ENCODE measurements at places on chromosomes 3 and 15. TPM values are rescaled to one million over a fixed set of nuclear protein-coding genes. Genes with fewer than 3 reads are reported as not detected.

Gene ARHGEF26
- total RNA-seq, result under 0.01 TPM

DNA sequence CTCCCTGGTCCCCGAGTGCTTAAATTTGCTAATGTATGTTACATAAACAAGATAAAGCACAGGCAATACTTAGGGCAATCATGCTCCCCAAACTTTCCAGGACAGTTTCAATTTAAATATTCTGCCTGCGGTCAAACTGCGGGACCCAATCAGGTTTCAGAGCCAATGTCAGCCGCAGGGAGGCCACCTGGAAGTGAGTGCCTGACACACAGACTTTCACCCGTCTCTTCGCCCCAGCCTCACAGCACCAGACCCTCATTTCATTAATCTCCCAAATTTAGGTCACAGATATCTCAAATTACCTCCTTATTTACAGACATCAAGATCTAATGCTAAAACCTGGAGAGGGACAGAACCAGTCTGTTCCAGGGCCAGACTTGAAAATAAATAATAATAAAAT, 107.2 kb upstream of the ALDH1A3 start:
- DNase-seq, result no peak

DNA sequence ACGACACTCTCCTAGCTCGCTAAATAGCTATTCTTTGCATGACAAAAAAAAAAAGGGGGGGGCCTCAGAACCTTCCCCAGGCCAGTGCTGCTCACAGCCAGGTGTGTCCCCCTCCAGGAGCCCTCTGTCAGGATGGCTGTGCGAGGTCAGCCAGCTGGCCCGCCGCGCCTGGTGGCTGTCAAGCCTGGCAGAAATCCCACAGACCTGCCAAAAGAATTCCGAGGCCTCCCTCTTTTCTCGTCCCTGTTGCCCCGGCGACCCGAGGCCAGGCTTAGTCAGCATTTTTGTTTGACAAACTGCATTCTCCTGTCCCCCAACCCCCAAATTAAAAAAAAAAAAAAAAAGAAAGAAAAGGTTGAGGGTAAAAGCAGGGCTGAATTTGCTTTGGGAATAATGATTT, 61.9 kb downstream of the TM4SF4 start:
- DNase-seq, result peak; percentile 57

Gene FBN1
- total RNA-seq, result 69.0 TPM

Gene DZIP3
- 2.2 TPM for total RNA-seq

DNA sequence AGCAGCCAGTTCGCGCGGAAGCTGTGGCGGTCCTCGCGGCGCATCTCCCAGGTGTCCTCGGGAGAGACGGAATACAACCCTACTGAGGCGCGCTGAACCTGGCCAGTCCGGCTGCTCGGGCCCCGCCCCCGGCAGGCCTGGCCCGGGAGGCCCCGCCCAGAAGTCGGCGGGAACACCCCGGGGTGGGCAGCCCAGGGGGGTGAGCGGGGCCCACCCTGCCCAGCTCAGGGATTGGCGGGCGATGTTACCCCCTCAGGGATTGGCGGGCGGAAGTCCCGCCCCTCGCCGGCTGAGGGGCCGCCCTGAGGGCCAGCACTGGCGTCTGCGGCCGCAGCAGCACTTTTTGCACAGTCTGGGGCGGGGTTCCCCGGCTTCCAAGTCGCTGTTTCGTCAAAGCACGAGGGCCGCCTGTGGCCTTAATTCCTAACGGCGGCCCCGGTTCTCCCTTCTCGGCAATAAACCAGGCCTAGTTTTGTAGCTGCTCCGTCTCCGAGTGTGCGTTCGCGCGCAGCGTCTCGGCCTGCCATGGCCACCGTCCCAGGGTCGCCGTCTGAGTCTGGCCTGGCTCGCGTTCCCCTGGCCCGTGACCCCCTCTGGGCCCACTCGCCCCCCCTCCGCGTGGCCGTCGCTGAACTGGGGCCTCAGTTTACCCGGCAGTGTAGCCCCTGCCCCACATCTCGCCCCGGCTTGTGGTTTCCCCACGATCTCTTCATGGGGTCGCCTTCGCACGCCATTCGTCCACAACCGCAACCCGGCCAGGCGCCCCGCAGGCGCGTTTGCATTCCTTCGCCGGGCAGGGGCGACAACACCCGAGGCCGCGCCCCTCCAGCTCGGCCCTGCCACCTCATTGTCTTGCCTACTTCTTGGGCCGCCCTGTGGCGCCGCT, 30.0 kb downstream of the NBEAL2 start:
- peak; percentile 92 for DNase-seq

DNA sequence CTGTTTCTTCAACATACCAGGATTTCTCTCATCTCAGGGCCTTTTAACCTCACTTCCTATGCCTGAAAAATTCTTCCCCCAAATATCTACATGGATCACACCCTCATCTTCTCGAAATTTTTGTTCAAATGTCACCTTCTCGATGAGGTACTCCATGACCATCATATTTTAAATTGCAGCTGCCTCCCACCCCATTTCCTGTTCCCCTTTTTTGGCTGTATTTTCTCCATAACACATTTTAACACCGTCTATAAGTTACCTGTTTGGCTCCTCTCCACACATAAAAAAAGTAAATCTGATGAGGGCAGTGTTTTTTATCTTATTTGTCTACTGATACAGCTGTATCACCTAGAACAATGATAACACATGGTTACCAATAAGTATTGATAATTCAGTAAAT, 20.7 kb upstream of the ZBED2 start:
- DNase-seq, result no peak

- DNase-seq, result no peak
Measured at GRCh38 chr3:143603774-143604173, 244.5 kb downstream of the SLC9A9 start.

Gene TRIM42
- not detected for total RNA-seq

Gene SLC28A1
- not detected for total RNA-seq

DNA sequence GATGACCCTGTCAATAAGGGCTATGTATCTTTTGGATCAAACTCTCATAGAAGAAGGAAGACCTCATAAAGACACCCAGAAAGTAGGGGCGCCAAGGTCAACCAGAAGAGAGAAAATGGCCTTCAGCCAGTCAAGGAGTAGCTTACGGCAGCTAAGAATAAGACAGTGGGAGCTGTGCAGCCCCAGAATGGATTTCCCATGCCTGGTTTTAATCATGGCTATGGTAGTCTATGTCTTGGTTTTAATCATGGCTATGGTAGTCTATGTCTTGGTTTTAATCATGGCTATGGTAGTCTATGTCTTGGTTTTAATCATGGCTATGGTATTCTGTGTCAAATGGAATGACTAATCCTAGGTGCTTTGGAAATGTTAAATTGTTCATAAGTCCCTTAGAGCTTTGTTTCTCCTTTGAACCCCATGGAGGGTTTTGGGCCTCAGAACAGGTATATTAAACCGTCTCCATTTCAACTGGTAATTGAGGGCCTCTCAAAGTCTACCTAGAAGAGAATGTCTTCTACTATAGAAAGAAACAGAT, 742.0 kb upstream of the CFAP20DC start:
- no peak for DNase-seq

DNA sequence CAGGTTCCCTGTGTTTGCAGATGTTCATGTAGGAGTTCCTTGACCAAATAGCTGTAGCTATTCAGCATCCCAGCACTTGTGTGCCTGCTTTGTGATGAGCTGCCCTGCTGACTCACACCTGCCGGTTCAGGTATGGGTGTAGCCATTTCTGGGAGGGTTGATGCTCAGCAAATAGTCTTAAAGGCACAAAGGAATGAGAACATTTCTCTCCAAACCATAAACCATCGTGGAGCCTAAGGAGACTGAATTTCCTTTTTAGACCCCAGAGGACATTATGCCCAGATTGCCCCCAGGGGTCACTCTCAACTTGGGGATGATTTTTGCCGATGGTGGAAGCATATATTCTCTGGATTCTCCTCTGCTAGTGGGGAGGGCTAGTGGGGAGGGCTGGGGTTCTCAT, 80.6 kb downstream of the ADAMTSL3 start:
- DNase-seq, result no peak

- no peak for DNase-seq
Measured at GRCh38 chr15:90191794-90192509, 9.2 kb upstream of the SEMA4B start.

Gene GPR156
- total RNA-seq, result not detected

- peak; percentile 60 for DNase-seq
Measured at GRCh38 chr3:151835751-151836525, 22.0 kb downstream of the AADAC start.

- DNase-seq, result no peak
Measured at GRCh38 chr15:58734859-58735258, 14.6 kb downstream of the ADAM10 start.

- no peak for DNase-seq
Measured at GRCh38 chr3:33789183-33789954, 9.1 kb upstream of the PDCD6IP start.

DNA sequence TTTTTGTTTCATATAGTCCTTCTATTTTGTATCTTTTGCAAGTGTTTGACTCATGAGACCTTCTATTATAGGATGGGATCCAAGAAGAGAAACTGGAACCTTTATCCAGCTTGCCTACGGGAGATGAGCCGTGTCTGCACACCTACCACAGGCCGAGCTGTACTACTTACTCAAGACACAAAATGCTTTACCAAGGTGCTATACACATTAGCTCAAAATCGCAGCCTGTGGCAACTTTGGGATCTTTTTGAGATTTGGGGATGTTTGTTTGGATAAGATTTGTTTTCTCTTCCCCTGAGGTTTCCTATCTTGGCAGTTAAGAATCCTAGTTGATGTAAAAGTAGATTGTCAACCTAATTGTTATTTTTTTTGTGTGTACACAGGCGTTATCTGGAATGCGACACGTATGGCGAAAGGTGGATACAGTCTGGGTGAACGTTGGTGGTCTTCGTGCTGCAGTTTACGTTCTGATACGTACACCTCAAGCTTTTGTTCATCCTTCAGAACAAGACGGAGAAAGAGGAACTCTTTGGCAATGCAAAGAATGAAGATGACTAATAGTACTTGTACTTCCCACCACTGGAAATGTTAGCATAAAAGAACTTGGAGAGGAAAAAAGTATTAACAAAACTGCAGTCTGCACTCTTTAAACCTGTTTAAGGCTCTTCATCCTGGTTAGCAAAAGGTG, 13.1 kb upstream of the SETD5 start:
- DNase-seq, result no peak

GRCh38 chr3:121998030-121998580, 23.9 kb downstream of the ILDR1 start:
- DNase-seq, result no peak

- DNase-seq, result no peak
Measured at GRCh38 chr3:128315313-128315712, 151.4 kb downstream of the DNAJB8 start.

Gene LRRC31
- total RNA-seq, result not detected

Gene GPR149
- total RNA-seq, result not detected

DNA sequence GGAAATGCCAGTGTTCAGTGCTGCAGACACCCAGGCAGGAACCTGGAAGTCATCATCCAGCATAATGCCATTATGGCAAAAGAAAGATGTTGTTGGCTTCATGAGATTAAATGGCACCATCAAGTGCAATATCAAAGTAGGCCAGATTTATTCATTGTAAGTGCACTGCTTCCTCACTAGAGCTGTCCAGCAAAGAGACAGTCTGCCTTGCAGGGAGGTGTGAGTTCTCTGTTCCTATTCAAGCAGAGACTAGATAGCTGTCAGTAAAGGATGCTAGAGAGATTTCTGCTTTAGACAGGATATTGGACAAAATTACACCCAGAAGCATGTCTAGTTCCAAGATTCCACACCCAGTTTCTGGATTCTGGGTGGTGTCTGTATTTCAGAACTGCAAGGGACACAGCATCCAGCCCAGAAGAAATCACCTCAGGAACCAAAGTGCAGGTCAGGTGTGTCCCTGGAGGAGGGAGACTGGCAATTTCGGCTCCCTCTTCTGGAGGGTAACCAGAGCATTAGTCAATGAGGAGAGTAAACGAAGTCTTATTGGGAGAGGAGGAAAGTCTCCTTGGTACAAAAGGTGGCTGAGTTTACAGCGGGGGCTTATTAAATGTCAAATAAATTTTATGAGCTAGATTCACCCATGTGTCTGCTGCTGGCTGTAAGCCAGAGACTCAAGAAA, 377.3 kb downstream of the EPHB1 start:
- no peak for DNase-seq

- DNase-seq, result no peak
Measured at GRCh38 chr3:116057400-116058006, 387.8 kb downstream of the LSAMP start.

- DNase-seq, result no peak
Measured at GRCh38 chr3:113898892-113899291, 48.9 kb upstream of the ZDHHC23 start.

Gene UBE2Q2
- 41.2 TPM for total RNA-seq

- DNase-seq, result no peak
Measured at GRCh38 chr3:138140940-138141339, 8.8 kb upstream of the A4GNT start.

GRCh38 chr15:88858934-88859333, 36.4 kb downstream of the HAPLN3 start:
- no peak for DNase-seq

DNA sequence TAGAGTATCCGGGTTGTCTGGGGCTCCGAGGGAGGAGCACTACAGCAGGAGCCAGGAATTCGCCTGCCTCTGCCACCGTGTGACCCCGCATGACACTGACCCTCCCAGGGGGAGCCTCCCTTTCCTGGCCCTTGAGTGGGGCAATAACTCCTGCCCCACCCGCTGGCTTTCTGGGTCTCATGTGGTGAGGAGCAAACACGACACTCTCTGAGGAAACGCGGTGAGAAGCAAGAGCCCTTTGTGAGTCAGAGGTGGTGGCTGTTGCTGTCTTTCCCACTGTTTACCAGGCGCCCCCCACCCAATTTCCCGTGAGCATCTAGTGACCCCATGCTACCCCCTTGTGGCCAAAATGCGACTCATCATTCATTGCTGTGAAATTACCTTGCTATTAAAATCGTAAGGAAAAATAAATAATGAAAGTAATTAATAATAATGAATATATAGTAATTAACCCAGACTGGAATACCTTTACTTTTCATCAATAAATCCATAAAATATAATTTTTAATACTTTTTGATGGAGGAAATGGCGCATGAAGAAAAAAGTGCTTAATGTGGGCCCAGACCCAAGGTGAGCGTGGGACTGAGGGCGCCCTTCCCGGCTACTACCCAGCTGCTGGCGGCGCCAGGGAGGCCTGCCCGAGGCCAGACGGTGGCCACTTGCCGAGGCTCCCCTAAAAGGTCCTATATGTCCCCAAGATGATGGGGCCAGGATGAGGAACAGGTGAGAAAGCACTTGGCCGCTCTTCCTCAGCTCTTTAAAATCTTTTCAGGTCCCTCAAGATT, 29.3 kb downstream of the CCNL1 start:
- DNase-seq, result peak; percentile 83

Gene GPR176
- 14.4 TPM for total RNA-seq

Gene TRH
- total RNA-seq, result not detected

DNA sequence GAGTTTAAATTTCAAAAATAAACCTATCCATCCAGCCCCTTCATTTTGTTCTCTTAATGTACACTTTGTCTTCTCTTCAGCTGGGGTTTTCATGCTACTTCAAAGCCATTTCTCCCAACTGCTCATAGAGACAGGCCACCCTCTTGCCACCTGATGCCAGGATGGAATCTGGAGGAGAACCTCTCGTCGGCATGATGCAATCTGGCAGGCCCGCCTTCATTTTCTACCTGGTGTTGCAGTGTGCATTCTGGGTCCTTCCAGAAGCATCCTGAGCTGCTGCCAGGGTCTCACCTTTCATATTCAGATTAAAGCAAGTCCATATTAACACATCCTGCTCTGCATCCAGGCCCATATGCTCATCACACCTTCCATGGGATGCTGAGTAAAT, 60.8 kb downstream of the CTNNB1 start:
- DNase-seq, result no peak

GRCh38 chr15:95935852-95936251, 394.6 kb upstream of the NR2F2 start:
- DNase-seq, result no peak

Gene LPCAT4
- total RNA-seq, result 2.8 TPM

- DNase-seq, result no peak
Measured at GRCh38 chr3:21697707-21698106, 53.3 kb downstream of the ZNF385D start.
